WTC11 (cell line): ENCODE measurements at places on chromosomes 3 and 15. TPM values are rescaled to one million over a fixed set of nuclear protein-coding genes. Genes with fewer than 3 reads are reported as not detected.

DNA sequence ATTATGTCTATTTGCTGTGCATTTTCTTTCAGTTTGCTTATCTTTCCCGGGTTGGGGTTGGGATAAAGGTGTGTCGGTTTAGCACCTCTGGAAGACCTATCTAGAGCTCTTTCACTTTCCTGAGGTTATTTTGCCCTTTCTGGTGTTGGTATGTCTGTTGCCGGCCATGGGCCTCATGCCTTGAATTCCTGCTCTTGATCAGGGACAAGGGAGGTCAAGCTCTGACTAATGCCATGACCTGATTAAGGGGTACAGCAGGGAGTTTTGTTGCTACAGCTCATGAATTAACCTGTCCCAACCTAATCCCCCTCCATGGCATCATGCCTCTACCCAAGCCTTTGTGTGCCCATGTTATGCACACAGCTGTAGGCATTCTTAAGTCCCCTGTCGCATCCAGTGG, 70.5 kb upstream of the GOLGA6B start:
- no peak for DNase-seq
- no peak overlapping the region for H3K4me3 ChIP-seq
- H3K27ac ChIP-seq, result peak overlapping the region; percentile 54; the same call in 1 of the 2 replicates
- H3K4me1 ChIP-seq, result no peaks in the 10 kb centered on the region; the same call in 1 of the 2 replicates
- peaks cover 48% of the 10 kb centered on the region for H3K36me3 ChIP-seq

ALDH1A2 gene
- total RNA-seq, result 1.1 to 1.3 TPM (median 1.2 TPM) in 3 replicates

DNA sequence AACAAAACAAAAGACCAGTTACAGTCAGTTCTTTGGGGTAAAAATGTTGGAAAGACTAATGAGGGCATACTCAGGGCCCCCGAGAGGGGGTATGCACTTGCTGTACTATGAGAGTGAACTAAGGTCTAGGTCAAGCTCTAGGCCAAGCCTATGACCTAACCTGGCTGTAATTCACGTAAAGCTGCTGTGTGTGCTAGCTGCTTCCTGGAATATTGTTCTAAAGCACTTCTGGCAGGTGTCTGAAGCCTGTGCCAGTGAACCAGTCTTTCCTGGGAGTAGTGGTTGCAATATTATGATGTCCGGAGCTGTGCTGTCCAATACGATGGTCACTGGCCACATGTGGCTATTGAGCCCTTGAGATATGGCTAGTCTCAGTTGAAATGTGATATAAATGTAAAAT, 13.1 kb upstream of the CX3CR1 start:
- no peaks in the 10 kb centered on the region; the same call in 1 of the 2 replicates for H3K4me1 ChIP-seq
- H3K4me3 ChIP-seq, result no peak overlapping the region
- H3K36me3 ChIP-seq, result no peaks in the 10 kb centered on the region
- H3K27ac ChIP-seq, result no peak overlapping the region

- no peak overlapping the region for H3K4me3 ChIP-seq
- H3K27me3 ChIP-seq, result no peaks in the 10 kb centered on the region
- no peak overlapping the region for H3K27ac ChIP-seq
- H3K36me3 ChIP-seq, result no peaks in the 10 kb centered on the region
- H3K4me1 ChIP-seq, result no peaks in the 10 kb centered on the region
Observed at GRCh38 chr15:25743548-25744275, 119.4 kb downstream of the ATP10A start.

- peak overlapping the region; percentile 21; the same call in 1 of the 2 replicates for H3K27ac ChIP-seq
- peaks cover 7% of the 10 kb centered on the region for H3K36me3 ChIP-seq
- peaks cover 27% of the 10 kb centered on the region for H3K4me1 ChIP-seq
- H3K27me3 ChIP-seq, result no peaks in the 10 kb centered on the region
- H3K4me3 ChIP-seq, result no peak overlapping the region
Observed at GRCh38 chr3:184945886-184946625, 134.1 kb downstream of the VPS8 start.

DNA sequence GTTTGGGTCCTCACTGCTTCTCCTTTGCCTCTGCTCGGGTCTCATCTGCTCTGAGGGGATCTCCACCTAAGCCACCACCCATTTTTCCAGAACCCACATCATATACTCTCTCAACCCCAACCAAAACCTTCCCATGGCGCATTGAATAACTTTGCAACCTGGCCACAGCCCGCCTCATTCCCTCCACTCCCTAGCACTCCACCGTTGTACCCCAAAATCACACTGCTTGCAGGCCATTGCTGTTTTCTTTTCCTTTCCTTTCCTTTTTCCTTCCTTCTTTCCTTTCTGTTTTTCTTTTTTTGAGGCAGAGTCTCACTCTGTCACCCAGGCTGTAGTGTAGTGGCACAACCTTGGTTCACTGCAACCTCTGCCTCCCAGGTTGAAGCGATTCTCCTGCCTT, 3.1 kb upstream of the VPS18 start:
- peaks cover 13% of the 10 kb centered on the region for H3K4me1 ChIP-seq
- peaks cover 17% of the 10 kb centered on the region for H3K27me3 ChIP-seq
- peaks cover 5% of the 10 kb centered on the region for H3K36me3 ChIP-seq
- DNase-seq, result no peak
- H3K4me3 ChIP-seq, result no peak overlapping the region

DNA sequence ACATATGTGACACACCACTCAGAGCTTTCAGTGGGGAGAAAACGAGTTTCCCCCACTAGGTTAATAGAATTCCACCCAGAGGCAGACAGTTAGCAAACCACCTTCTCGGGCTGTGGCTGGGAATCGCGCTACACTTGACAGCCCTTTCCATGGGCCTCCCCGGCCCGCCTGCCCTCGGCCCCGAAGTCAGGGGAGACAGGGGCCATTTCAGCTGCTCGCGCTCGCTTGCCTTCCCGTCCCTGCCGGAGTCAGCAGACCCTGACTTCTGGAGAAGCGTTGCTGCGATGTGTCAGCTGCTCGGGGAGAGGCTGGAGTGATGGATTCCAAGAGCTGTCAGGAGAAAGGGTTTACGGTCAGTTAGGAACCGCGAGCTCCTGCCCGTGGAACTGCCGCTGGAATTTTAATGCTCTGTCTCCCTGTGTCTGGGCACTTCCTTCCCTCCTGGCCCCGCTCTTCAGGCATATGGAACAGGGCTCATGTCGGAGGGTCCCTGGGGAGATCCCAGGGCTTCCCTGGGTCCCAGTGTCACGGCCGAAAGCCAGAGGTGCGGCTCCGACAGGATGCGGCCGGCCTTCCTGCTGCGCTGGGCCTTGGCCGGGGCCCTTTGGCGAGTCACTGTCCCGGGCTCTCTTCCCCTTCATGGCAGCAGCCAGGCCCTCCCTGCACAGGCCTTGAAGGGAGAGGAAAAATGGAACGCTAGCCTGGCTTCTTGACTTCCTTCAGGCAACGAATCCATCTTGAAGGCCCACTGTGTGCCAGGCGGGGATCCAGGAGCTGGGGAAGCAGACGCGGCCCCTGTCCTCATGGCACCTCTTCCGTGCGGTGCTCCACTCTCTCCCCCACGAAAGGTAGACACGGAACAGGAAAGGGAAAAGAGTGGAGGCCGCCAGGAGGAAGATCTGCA, 38.4 kb upstream of the VPS8 start:
- H3K27ac ChIP-seq, result no peak overlapping the region
- no peak for DNase-seq
- H3K4me3 ChIP-seq, result no peak overlapping the region
- H3K27me3 ChIP-seq, result no peaks in the 10 kb centered on the region; the same call in 1 of the 2 replicates
- no peaks in the 10 kb centered on the region for H3K36me3 ChIP-seq
- peaks cover 34% of the 10 kb centered on the region for H3K4me1 ChIP-seq

- H3K4me1 ChIP-seq, result peaks cover 9% of the 10 kb centered on the region
- no peaks in the 10 kb centered on the region; the same call in 1 of the 2 replicates for H3K27me3 ChIP-seq
- H3K27ac ChIP-seq, result no peak overlapping the region
- H3K4me3 ChIP-seq, result no peak overlapping the region
- H3K36me3 ChIP-seq, result no peaks in the 10 kb centered on the region
Observed at GRCh38 chr15:76988867-76989780, 5.8 kb upstream of the PSTPIP1 start.

FAM174B gene
- 19.0 to 22.1 TPM (median 21.8 TPM) in 3 replicates for total RNA-seq

GRCh38 chr3:171825222-171825828, 15.0 kb upstream of the PLD1 start:
- no peak overlapping the region; the same call in 1 of the 2 replicates for H3K4me3 ChIP-seq
- no peak for DNase-seq
- peaks cover 44% of the 10 kb centered on the region for H3K4me1 ChIP-seq
- H3K27ac ChIP-seq, result no peak overlapping the region
- peaks cover 3% of the 10 kb centered on the region; the same call in 1 of the 2 replicates for H3K27me3 ChIP-seq

DNA sequence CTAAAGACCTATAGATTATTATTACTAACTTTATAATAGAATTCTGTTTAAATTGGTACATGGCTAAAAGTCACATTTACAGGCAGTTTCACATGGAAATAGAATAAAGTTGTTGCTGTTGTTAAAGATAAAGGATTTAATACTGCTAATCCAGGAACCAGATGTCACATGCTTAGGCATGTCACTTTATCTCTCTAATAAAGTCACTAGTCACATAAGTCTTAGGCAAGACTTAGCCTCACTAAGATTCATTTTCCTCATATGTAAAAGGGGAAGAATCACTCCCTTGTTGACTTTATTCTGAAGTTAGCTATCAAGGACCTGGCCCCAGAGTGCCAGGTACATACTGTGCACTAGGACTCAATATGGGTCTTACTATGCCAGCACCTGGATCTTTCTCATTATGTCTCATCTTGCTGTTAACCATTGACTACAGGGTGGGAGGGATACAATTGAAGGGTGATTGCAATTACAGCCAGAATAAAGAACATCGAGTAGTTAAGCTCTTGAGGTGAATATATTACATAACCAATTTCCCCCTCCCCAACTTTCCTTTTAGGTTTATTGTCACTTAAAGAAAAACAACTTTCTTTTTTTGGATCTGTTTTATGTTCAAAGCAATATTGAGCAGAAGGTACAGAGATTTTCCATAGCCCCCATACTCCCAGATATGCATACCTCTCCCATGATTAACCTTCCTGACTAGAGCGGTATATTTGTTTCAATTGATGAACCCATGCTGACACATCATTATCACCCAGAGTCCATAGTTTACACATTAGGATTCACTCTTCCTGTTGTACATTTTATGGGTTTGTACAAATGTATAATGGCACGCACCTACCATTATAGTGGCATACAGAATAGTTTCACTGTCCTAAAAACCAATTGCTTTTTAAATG, 36.6 kb downstream of the LNP1 start:
- H3K27me3 ChIP-seq, result no peaks in the 10 kb centered on the region
- peaks cover 32% of the 10 kb centered on the region for H3K36me3 ChIP-seq
- DNase-seq, result no peak

DNA sequence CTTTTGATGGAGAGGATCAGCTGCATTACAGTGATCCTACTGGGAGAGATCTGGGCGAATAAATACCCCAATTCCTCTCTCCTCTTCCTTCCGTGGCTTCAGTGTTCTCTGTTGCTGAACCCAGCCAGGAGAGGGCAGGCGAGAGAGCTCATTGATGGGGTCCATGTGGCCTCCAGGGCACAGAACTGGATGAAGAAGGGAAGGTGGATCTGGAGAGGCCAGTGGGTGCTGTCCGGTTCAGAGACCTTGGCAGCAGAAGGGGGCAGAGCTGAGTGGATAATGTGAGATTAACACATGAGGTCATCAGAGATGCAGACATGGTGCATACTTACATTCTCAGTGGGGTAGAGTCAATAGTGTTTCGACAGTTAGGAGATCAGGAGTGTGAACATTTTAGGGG, 193.6 kb downstream of the CLSTN2 start:
- H3K27ac ChIP-seq, result no peak overlapping the region
- no peaks in the 10 kb centered on the region; the same call in 1 of the 2 replicates for H3K27me3 ChIP-seq
- peak; percentile 80 for DNase-seq
- no peaks in the 10 kb centered on the region for H3K36me3 ChIP-seq
- H3K4me1 ChIP-seq, result peaks cover 16% of the 10 kb centered on the region
- no peak overlapping the region for H3K4me3 ChIP-seq

GRCh38 chr3:151918253-151919029, 45.0 kb downstream of the SUCNR1 start:
- DNase-seq, result no peak
- H3K36me3 ChIP-seq, result no peaks in the 10 kb centered on the region
- H3K27ac ChIP-seq, result no peak overlapping the region
- H3K4me1 ChIP-seq, result no peaks in the 10 kb centered on the region

FOXL2NB gene
- total RNA-seq, result 2.2 to 5.1 TPM (median 2.9 TPM) in 3 replicates
